ENCODE measurements at places on chromosomes 12 and 14.

- DNase-seq = no peak
Observed at GRCh38 chr14:55151601-55152000, 22.5 kb downstream of the LGALS3 start.

DNA sequence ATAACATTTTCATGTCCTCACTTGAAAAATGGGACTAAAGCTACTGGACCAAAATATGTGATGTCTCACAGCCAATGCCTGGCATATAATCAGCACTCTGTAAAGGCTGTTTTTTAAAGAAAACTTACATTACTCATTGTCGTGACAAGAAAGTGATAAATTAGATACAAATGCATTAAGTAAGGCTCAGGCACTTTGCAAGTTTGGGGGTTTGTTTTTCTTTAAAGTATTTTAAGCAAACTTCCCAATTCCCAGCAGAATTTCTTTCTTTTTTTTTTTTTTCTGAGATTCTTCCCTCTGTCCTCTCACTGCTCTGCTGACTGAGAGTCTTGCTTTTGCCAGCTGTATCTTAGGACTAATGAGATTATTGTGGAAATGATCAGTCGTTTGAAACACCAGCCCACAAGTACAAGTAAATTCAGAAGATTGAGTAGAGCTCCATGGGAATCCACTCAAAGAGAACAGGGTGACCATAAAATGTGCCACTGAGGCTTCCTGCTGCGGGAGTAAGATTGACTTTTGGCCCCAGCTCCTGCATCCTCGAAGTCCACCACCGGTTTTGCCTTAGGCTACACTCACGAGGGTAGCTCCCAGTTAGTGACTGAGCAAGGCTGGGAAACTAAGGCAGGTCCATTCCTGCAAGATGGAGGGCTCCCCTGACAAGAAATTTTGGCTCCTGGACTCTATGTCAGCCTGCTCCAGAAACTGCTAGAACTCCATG lies 82.8 kb downstream of the TMTC1 start:
- DNase-seq = no peak

- no peak for DNase-seq
Observed at GRCh38 chr14:22803687-22803974, 11.6 kb downstream of the SLC7A7 start.

DNA sequence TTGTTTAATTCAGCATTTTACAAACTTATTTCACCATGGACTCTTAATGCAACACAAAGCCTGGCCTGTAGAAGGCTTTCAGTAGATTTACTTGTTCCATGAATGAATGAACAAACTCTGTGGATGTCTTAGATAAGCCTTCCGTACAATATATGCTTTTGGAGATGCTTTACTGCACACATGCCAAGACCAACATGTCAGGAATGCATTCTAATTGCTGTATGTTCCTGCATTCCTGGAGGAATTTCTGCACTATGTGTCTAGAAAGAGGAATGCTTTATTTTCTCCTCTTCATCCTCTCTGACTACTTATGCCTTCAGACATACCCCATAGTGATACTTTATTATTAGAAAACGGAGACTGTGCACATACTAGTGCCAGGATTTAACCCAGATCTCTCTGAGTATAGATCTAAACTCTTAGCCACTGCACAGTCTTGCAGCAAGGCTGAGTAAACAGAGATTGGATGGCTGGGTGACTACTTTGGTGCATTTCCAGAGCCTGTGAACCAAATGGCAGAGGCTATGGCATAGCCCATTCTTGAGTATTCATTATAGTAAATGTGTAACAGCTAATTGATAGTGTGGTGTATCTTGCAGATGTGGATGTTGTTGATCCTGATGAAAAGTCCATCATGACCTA lies 108.2 kb downstream of the SYNE2 start:
- no peak for DNase-seq

GRCh38 chr14:77133720-77134338 lies 7.8 kb downstream of the ZDHHC22 start:
- DNase-seq = peak; percentile 27

DNA sequence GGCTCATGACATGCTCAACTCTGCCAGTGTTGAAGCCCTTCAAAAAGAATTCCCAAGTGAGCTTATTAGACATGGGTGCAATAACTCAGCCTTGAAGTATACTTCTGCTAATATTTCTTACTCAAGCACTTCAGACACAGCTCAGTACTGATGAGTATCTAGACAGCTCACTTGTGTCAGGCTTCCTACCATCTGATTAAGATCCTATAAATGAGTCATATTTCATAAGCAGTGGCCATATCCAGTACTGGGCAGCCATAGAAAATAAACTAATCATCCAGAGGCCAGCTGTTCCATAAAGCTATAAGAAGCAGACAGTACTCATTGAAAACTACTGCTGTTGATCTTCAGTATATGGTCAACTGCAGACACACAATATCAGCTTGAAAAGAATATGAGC lies 12.9 kb downstream of the FSCB start:
- DNase-seq = no peak

DNA sequence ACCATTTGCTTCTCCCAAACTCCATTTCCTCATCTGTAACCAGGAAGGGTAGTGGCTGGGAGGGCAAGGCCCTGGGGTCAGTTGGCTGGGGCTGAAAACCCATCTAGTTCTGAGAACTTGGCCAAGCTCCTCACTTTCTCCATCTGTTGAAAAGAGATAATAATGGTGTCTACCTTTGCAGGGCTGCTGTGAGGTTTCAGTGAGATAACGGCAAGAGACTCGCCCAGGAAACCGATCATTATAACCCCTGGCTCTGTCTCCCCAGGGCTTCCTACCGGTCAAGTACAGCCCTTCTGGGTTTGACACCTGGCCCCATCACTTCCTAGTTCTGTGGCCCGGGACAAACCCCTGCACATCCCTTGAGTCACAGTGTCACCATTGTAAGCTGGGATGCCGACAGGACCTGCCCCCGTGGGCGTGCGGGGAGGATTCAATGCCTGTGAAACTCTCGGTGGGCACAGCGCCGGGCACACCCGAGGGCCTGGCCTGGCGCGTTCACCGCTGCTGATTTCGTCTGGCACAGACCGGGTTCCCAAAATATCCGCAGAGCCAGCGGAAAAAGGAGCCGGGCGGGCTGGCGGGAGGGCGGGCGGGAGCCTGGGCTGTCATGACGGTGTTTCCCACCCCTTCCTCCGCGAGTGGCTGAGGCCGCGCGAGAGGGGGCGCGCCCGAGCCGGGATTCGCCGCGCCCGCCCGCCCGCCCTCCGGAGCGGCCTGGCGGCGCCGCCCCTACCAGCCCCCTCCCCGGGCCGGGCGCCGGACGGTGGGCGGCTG lies 4.4 kb downstream of the KMT5A start:
- DNase-seq = peak; percentile 47

DNA sequence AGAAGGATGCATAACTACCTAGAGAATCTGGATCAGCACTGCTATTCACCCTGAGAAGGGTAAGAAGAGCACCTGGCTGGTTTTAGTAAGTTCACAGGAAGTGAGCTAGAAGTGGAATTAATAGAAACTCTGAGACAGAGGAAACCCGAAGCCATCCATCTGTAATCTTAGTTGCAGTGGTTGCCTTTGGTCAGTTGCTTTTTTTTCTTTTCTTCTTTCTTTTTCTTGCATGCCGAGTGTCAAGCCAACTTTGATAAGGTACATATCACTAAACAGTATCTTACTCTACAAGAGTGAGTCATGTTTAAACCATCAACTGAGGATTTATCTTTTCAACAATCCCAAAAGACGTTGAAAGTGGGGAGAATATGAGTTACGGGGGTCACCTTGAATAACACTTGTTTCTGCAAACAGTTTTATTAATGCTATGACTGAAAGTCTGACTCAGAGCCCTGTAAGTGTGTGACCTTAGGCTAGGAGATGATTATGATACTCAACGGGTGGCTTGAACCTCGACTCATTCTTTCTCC lies 26.7 kb downstream of the C12orf75 start:
- no peak for DNase-seq

- DNase-seq = no peak
Observed at GRCh38 chr12:87756721-87757120, 272.5 kb downstream of the C12orf50 start.

All from stimulated activated CD4-positive, alpha-beta T cell treated with anti-CD3 and anti-CD28 coated beads, TNF-alpha, amount 100 ng/mL, for 48 hours (primary cell).